D721Med (cell line): ENCODE measurements at places on chromosomes 1 and 21.

DNA sequence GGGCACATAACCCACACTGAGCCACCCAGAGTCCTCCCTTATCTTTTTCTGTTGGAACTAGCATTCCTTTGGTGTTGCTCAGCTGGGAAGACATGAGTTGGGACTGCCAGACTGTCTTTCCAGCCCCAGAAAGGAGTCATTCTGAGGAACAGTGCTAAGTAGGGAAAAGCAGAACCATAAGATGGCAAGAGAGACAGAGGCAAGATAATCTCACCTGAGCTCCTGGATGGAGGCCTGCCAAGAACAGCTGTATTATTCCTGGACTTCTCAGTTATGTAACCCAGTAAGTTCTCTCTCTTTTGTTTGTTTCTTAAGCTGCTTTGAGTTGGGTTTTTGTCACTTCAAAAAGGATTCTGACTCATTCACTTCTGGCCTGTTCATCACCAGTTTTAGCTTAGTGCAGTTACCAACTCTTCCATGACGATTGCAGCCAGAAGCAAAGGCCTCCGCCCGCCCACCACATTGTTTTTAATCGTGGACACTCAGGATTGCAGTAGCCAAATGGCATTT is 134.4 kb downstream of the OMA1 start:
- DNase-seq = no peak

GRCh38 chr1:63943393-63943792 is 169.6 kb downstream of the ROR1 start:
- no peak for DNase-seq

- no peak for DNase-seq
Observed at GRCh38 chr1:150514260-150514659, 1.3 kb upstream of the FALEC start.

DNA sequence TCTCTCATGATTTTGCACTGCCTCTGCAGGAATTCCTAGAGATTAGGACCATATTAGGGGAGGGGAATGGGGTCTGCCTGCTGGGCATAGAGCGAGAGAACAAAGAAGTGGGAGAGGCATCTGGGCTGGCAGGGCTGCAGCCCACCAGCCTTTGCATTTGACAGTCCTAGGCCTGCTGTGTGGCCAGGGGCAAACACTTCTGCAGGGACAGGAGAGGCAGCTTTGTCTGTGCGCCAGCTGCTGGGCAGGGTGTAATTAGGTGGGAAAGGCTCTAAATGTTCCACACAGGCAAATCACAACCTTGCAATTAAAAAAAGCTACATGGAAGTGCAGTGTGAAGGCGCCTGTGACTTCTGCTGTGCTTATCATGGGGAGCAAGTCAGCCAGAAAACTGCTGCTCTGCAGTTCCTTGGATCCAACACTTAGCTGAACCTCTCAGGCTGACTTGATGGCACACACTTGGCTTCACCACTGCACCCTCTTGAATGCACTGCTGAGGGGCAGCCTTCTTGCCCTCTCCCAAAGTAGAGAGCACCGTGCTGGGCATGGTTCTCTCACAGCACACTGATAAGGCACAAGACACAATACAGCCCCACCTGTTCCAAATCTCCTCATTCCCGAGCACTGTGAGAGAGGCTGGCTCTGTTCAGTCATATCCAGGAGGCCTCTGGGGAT is 73.6 kb upstream of the TLR5 start:
- no peak for DNase-seq

DNA sequence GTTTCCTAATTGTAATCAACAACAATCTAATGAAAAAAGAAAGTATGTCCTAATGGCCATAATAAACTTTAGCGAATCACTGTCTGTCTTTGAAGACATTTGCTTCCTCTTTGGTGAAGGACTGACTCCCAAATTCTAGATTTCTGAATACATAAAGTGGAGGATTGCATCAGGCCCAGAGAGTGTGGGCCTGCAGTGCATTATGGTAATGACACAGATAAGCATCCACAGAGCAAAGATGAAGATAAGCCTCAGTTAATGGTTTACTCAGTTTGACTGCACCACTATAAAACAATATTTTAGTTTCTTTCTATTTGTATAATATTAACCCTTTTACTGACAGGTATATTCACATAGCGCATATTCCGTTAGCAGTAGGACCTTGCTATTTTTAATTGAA is 365.5 kb downstream of the KCTD3 start:
- DNase-seq = no peak

- DNase-seq = no peak
Observed at GRCh38 chr1:247175458-247175857, 3.6 kb upstream of the ZNF124 start.

- DNase-seq = peak; percentile 87
Observed at GRCh38 chr21:31558962-31559367, 100.5 kb upstream of the SOD1 start.

- no peak for DNase-seq
Observed at GRCh38 chr1:8825985-8826481, 8.6 kb upstream of the RERE start.

GRCh38 chr1:147760481-147761260 is at the start of gene GJA5:
Gene GJA5 (minus strand): TSS chr1:147760602. CDS start chr1:147759238, 1,364 bp downstream.
- no peak for DNase-seq

GRCh38 chr1:67978890-67979516 is 71.4 kb downstream of the DIRAS3 start:
- no peak for DNase-seq

GRCh38 chr1:60583696-60584095 is 498.7 kb upstream of the NFIA start:
- DNase-seq = no peak

- DNase-seq = no peak
Observed at GRCh38 chr1:186144505-186144904, 230.5 kb downstream of the TPR start.

DNA sequence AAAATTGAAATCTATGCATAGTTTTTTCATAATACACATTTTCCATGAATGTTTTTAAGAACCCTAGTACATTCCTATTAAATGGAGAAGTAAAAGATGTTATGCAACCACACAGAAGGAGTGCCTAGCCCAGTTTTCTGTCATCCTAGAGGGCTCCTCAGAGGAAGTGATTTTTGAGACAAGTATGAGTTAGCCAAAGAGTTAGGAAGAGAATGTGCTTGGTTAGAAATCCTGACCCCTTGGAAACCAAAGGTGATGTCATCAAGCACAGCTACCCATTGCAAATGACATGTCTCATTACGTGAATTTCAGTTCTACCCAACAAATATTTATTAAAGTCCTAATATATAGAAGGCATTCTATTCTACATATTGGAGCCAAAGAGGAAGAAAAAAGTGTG is 88.9 kb upstream of the TNFSF4 start:
- DNase-seq = no peak

- no peak for DNase-seq
Observed at GRCh38 chr1:231544943-231545592, 16.6 kb downstream of the TSNAX start.

DNA sequence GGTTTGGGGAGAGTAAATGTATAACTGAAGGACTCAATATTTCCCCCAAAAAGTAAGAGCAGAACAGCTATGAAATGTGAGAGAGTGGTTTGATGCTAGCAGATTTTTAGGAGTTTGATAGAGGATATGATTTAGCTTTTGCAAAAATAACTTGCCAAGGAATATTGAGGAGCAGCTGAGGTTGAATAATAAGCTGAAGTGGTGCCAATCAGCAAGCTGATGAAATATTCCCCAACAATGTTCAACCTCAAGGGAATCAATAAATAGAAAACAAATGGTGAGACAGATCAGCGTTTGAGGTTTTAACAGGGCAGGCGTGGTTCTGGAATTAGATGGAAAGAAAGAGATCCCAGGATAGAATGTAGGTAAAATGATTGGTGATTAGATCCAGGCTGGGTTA is 413.4 kb upstream of the ADAMTS5 start:
- DNase-seq = no peak

GRCh38 chr1:61674221-61674620 is 50.7 kb downstream of the TM2D1 start:
- no peak for DNase-seq
